PC-9 (cell line): ENCODE measurements at places on chromosomes 6 and 20. TPM values are rescaled to one million over a fixed set of nuclear protein-coding genes. Genes with fewer than 3 reads are reported as not detected.

GRCh38 chr6:98846021-98846380, 11.6 kb downstream of the POU3F2 start:
- H3K4me3 ChIP-seq = no peak overlapping the region
- no peaks in the 10 kb centered on the region for H3K36me3 ChIP-seq
- H3K27me3 ChIP-seq = no peaks in the 10 kb centered on the region
- H3K27ac ChIP-seq = no peak overlapping the region

DNA sequence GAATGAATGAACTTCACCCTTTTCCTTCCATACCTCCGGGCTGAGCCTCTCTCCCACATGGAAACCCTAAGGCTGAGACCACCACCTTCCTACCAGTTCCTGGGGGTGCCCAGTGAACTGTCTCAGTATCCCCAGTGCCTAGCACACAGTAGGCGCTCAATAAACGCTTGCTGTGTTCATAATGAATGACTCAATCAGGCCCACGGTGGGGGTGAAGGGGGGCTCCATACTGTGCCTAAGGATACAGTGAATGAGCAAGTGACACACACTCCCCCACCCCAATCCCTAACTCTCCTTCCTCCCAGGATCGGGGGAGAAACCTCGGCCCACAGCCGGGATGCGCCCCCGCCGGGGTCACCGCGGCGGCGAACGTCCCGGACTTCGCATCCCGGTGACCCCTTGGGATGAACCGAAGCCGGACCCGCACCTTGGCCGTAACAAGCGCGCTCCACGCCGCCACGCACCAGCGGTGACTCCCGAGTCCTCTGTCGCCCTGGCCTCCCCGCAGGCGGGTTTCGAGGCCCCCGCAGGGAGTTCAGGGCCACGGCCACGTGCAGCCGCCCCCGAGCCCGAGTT, 592 bp downstream of the KCNG1 start:
- H3K27me3 ChIP-seq = peaks cover 85% of the 10 kb centered on the region
- H3K27ac ChIP-seq = no peak overlapping the region
- H3K36me3 ChIP-seq = no peaks in the 10 kb centered on the region
- H3K4me1 ChIP-seq = no peaks in the 10 kb centered on the region
- no peak for DNase-seq

- no peak overlapping the region for H3K27ac ChIP-seq
- no peak for DNase-seq
- no peaks in the 10 kb centered on the region for H3K4me1 ChIP-seq
- H3K36me3 ChIP-seq = no peaks in the 10 kb centered on the region
- H3K27me3 ChIP-seq = no peaks in the 10 kb centered on the region
- no peak overlapping the region for H3K4me3 ChIP-seq
Measured at GRCh38 chr6:82783587-82784236, 281.9 kb downstream of the UBE3D start.

DNA sequence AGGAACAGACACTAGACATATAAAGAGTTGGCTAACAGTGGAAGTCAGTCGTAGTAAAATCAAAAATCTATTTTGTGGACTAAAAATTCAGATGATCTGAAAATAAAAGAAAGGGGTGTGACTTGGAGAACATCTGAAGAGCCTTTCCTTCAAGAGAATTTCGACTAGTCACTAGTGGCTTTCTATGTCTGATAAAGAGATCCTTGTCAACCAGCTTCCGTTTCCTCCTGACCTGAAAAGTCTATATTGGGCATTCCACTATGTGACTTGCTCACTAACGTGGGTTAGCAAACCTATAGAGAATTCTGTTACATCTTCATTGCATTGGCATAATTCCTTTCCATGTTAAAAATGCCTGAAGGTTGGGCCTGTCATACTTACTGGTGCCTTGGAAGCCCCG, 25.9 kb downstream of the TRAF3IP2 start:
- H3K36me3 ChIP-seq = peaks cover 19% of the 10 kb centered on the region; the same call in 1 of the 2 replicates
- H3K4me3 ChIP-seq = no peak overlapping the region
- no peak overlapping the region for H3K27ac ChIP-seq
- peaks cover 6% of the 10 kb centered on the region; the same call in 1 of the 2 replicates for H3K4me1 ChIP-seq
- no peak for DNase-seq

DNA sequence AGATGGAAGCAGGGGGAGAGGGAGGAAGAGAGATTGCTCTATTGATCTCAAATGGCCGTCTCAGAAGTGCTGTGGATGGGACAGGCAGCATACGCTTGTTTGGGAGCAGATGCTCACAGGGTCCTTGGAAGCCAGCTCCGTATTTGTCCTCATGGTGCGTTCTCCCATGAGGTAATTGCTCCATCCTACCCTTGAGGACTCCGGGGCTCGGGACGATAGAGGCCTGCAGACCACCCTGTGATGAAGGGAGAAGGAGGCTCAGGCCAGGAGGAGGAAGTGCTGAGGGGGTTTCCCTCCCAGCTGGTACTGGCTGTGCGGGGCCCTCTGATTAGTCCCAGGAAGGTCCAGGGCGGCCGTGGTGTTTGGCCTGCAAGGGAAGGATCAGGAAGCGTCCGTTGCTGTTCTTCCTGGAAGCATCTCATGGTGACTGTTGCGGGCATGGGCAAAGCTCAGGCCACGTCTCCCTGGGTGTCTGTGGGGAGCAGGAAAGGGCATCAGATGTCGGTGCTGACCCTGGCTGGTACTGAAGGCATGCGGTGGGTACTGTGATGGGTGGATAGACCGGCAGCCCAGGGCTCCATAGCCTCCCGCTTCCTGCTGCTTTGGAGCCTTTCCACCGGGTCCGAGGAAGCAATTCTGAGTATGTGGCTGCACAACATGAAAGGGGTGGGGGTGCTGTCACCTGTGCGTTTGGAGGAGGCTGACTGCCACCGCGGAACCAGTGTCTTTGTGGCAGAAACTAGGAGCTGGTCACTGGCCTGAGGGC, 158.3 kb downstream of the SYCP2 start:
- no peaks in the 10 kb centered on the region for H3K36me3 ChIP-seq
- no peak overlapping the region for H3K27ac ChIP-seq
- no peak overlapping the region for H3K4me3 ChIP-seq

DNA sequence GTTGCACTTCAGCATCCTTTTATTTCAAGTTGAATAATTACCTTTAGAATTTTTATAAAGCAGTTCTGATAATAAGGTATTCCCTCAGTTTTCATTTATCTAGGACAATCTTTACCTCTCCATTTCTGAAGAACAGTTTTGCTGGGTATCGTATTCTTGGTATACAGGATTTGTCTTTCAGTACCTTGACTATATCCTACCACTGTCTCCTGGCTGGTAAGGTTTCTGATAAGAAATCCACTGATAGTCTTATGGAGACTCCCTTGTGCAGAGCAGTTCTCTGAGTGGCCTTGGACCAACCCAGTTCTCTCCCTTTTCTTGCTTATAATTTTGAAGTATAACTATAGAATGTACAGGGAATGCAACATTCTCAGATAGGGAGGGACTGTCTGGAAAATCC, 51.3 kb upstream of the SAMD3 start:
- no peaks in the 10 kb centered on the region for H3K36me3 ChIP-seq
- no peak for DNase-seq
- no peak overlapping the region for H3K4me3 ChIP-seq
- no peak overlapping the region for H3K27ac ChIP-seq

DNA sequence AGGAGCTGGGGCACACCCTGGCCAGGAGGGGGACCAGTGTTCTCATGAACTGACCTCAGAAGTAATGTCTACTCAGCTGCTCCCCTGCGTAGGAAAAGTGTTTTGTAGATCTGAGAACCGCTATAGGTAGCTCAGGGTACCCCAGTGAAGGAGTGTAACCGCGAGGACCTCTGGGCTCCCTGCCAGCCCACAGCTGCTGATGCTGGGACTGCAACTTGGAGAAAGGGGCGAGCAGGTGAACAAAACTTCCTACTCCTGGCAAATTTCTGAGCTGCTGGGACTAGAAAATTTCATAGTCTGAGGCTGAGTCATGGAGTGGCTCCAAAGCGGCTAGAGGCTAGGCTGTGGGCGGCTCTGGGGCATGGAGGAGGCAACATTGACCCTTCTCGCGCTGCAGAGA, 51.9 kb downstream of the PYGB start:
- H3K27ac ChIP-seq = no peak overlapping the region; the same call in 1 of the 2 replicates
- DNase-seq = peak; percentile 49
- no peaks in the 10 kb centered on the region for H3K4me1 ChIP-seq
- H3K36me3 ChIP-seq = peaks cover 6% of the 10 kb centered on the region; the same call in 1 of the 2 replicates
- no peak overlapping the region for H3K4me3 ChIP-seq
- no peaks in the 10 kb centered on the region for H3K27me3 ChIP-seq

DNA sequence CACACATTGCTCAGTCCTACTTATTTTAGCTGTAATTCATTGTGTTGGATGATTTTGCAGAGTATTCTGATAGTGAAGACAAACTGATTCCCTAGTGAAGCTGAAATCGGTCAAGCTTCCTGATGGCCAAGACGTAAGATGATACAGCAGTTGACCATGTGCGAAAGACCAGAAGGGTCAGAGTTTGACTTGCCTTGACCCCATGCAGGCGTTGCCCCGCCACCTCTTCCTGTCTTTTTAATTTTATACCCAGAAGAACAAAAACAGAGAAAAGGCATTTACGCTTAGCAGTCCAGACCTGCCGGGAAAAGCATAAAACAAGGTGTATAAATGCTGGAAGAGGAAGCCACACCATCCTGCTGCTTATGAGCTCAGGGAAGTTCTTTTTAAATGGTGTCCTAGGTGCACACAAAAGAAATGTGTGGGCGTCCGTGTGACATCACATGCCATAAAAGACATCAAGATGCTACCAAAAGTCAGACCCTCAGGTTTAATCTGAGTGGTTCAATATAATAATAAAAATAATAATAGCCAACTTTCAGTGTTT, 32.2 kb downstream of the TSHZ2 start:
- 0 out of 2 replicates have a peak, but pooled peaks cover 15% of the 10 kb centered on the region for H3K27me3 ChIP-seq
- no peaks in the 10 kb centered on the region for H3K36me3 ChIP-seq
- DNase-seq = no peak
- no peak overlapping the region for H3K27ac ChIP-seq
- H3K4me3 ChIP-seq = no peak overlapping the region

DNA sequence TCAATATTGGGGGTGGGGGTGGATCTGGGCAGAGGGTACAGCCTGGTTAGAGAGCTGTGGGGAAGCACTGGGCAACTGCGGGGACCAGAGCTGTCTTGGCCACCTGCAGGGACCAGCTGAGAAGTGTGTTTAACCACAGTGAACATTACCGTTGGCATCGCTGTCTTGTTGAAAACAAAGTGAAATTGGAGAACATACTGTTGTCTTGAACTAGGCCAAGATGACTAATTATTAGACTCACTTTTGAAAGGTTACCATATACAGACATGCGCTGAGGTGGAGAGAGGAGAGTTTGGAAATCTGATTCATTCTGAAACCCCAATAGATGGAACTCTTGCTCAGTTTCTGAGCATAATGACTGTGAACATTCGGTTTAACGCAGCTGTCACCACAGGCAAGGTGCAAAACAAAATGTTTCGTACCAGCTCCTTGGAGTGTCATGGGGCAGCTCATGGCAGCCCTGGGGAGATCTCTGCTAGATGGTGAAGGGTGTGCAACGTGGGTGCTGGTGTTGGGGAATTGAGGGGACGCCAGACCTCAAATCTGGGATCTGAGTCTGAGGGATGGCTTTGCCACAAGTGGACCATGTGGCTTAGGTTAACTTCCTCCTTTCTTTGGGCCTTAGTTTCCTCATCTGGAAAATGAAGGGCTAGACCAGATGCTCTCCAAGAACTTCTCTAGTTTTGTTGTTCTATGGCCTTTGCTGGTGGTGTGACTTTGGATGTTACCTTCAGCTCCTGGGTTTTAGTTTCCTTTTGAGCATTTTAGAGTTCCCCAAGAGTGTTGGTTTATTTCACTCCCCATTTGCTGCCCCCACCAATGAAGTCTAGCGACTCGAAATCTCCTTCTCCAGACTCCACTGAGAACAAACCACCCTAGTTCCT, 24.6 kb upstream of the GTSF1L start:
- no peak overlapping the region for H3K4me3 ChIP-seq
- H3K27me3 ChIP-seq = no peaks in the 10 kb centered on the region
- peak; percentile 91 for DNase-seq
- H3K4me1 ChIP-seq = peaks cover 48% of the 10 kb centered on the region
- H3K36me3 ChIP-seq = no peaks in the 10 kb centered on the region

DNA sequence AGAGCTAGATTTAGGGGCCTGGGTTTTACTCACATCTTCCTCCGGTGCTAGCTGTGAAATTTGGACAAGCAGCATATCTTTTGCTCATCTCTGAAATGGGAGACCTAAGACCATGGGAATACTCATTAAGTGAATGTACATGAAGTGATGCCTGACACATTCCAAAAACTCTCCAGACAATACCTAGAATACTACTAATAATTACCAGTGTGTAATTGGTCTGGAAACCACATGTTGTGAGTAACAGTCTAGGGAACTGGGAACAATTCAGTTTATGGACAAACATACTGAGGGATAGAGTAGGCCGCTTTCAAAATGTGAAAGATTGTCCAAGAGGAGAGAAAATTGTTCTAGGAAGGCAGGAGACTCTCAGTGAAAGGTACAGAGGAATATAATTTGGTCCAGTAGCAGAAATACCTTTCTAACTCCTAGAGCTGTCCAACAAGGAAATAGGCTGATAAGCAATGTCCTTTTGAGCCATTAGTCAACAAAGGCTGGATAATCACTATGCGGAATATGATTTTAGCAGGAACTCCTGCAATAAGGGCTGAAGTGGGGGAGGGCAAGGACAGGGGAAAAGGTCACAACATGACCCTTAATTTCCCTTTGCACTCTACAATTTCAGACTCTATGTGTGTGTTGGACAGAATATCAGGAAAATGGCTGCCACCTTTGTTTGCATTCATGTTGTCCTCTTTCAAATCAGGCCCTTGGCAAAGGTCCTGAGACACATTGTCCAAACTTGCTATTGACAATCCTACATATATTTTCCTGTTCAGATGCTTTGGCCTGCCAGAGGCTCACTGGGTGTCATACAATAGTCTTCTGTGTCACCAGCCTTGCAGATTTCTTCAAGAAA, 315.4 kb downstream of the PLCB1 start:
- no peak overlapping the region for H3K27ac ChIP-seq
- no peaks in the 10 kb centered on the region for H3K27me3 ChIP-seq
- H3K4me1 ChIP-seq = no peaks in the 10 kb centered on the region
- no peaks in the 10 kb centered on the region for H3K36me3 ChIP-seq
- no peak for DNase-seq

DNA sequence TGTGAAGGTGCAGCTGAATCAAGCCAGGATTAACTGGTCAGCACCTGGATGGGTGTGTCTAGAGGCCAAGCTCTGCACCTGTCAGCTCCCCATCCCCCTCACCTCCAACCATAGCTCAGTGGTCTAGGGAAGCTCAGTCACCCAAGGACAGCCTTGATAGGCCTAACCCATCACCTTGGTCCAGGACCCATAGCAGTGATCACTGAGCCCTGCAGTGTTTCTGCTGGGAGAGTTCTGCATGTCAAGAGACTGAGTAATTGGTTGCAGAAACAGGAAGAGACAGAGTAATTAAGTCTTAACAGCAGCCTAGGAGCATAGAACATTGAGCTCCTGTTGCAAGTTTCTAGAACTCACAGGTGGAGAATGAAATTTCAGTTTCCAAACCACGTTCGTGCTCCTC, 18.7 kb upstream of the RALGAPB start:
- no peaks in the 10 kb centered on the region; the same call in 1 of the 2 replicates for H3K36me3 ChIP-seq
- no peak for DNase-seq
- no peaks in the 10 kb centered on the region for H3K4me1 ChIP-seq

- no peaks in the 10 kb centered on the region for H3K4me1 ChIP-seq
- no peak within 1 kb of the TSS for H3K27ac ChIP-seq
- no peaks in the 10 kb centered on the region for H3K36me3 ChIP-seq
- no peak for DNase-seq
- H3K4me3 ChIP-seq = no peak within 1 kb of the TSS
- peaks cover 31% of the 10 kb centered on the region for H3K27me3 ChIP-seq
Measured at GRCh38 chr20:31440012-31440659, at the start of gene DEFB123. TSS of gene DEFB123 (plus strand) at chr20:31440632. CDS start at chr20:31440699, 67 bp downstream.

BMP6 gene
- not detected in 2 replicates for total RNA-seq

SNHG17 gene
- 41.5 and 58.9 TPM in 2 replicates for total RNA-seq

CDH4 gene
- not detected in 2 replicates for total RNA-seq

WFDC12 gene
- total RNA-seq = not detected in 2 replicates

PXDC1 gene
- total RNA-seq = 29.3 and 30.8 TPM in 2 replicates

KCNS1 gene
- 0.15 TPM in 1 of 2 replicates, not detected in the other for total RNA-seq

PSMB9 gene
- total RNA-seq = 37.6 and 48.4 TPM in 2 replicates
